ENCODE measurements at places on chromosomes 11 and 22.

- DNase-seq: no peak
Measured at GRCh38 chr11:29844701-29845379, 172.0 kb downstream of the KCNA4 start.

DNA sequence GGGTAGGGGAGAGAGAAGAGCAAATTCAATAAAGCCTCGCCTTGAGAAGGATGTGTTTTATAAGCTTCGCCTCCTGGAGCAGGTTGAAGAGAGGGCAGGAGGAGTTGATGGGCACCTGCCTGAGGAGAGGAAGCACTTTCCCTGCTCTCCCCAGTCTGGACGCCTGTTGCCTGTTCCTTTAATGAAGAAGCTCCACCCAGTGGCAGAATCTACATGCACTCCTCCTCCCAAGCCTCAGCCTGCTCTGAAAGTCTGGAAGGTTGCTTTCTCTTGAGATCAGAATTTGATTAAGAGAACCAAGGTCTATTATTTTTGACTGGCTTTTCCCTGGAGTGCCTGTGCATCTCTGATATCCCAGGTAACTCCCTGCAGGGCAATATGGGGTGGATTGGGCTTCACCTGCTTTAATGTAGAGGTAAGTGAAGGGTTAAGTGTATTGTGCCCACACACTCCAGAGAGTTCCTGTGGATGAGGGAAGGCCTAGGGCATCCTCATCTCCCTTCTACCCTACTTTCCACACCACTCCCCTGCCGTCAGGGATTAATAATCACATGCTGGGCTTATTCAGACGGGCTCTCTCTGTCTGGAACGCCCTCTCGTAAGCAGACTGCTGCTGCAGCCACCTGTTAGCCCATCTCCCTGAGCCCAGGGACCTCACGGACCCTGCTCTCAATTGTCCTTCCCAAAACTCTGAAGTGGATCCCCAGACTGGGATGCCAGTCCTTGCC, 22.3 kb downstream of the NTM start:
- DNase-seq: peak; percentile 22

GRCh38 chr11:35274909-35275785, 136.2 kb downstream of the CD44 start:
- DNase-seq: peak; percentile 65

DNA sequence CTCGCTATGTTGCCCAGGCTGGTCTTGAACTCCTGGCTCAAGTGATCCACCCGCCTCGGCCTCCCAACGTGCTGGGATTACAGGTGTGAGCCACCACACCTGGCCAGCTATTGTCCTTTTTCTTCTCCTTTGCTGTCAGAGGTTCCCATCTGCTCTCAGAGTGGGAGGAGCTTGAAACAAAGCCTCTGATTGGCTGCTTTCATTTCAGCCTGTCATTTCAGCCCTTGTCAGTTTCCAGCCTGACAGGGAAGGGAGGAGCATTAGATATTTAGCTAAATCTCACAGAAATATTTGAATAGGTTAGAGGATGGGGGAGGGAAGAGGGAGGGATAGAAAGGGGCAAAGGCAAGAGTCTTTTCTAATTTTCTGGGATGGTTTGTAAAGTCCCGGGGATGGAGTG, 8.7 kb downstream of the SLC22A6 start:
- no peak for DNase-seq

DNA sequence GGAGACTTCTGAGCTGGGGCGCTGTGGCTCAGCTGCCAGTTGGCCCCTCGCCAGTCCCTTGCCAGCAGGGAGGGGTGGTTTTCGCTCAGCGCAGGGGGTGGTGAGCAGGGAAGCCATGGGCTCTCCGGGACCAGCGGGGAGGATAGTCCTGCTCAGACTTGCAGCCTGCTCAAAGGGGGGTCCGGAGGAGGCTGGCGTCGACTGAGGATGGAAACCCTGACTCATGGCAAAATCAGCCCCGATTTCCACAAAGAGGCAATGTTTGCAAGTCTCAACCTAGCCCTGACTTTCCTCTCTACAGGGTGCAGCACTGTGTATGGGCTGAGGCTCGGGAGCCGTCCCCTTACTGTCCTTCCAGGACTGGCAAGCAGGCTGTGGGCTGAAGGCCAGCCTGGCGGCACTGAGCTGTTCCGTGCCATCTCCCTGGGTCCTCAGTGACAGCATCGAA, 35.1 kb downstream of the FBLN1 start:
- DNase-seq: peak; percentile 31
